ENCODE measurements at places on chromosomes 2 and 18. TPM values are rescaled to one million over a fixed set of nuclear protein-coding genes. Genes with fewer than 3 reads are reported as not detected.

- no peak for DNase-seq
These were observed 326.2 kb downstream of the SETBP1 start for GRCh38 chr18:45006934-45007333.

- DNase-seq: no peak
These were observed 120.1 kb upstream of the PXDN start for GRCh38 chr2:1864301-1864980.

DNA sequence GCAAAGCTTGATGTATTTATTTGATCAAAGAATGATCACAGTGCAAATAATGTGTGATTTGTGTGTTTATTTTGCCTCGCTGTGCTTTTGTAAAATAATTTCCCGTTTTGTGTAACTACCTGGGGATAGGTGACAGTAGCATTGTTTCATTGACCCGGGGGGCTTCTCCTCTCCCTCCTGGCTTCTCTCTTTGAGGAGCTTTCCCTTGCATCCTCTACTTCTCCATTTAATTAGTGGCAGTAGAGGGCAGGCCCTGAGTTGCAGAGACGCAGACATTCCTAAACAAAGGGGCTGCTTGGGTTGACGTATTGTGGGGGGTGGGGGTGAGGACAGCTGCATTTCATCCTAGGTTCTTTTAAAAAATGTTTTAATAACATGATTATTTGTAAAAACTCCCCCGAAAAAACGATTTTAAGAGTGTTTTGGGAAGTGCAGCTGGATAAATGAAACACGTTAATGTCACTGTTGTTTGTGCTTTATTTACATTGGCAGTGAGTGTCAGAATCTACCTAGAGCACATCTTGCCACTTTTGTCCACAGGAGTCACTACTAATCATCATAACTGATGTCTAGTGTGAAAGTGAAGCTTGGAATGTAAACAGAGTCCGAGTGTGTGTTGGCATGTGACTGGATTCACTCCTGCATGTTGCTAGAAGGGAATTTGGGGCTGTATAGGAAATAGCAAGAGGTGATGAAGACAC is 2.2 kb downstream of the NEDD4L start:
- DNase-seq: no peak

GRCh38 chr2:133039531-133039930 is 369.5 kb upstream of the LYPD1 start:
- DNase-seq: no peak

VWA3B gene
- not detected for total RNA-seq

GPR45 gene
- not detected for total RNA-seq
